A172 (cell line): ENCODE measurements at places on chromosomes 1 and 21. TPM values are rescaled to one million over a fixed set of nuclear protein-coding genes. Genes with fewer than 3 reads are reported as not detected.

Gene TMEM35B
- total RNA-seq = 19.7 and 30.6 TPM in 2 replicates

Gene CHI3L2
- 0.48 and 2.5 TPM in 2 replicates for total RNA-seq

Gene IL20
- not detected in 2 replicates for total RNA-seq

Gene GOLT1A
- total RNA-seq = 0.19 TPM in 1 of 2 replicates, not detected in the other

Gene XCL2
- not detected in 2 replicates for total RNA-seq

Gene UBE2U
- not detected in 2 replicates for total RNA-seq

Gene PLPP3
- total RNA-seq = 2.8 and 5.9 TPM in 2 replicates

Gene SERPINC1
- total RNA-seq = not detected in 2 replicates

Gene S100A16
- total RNA-seq = 726 and 852 TPM in 2 replicates

Gene SLC22A15
- 1.3 and 4.3 TPM in 2 replicates for total RNA-seq

Gene TNFRSF14
- total RNA-seq = 0.05 and 0.10 TPM in 2 replicates

Gene SERTAD4
- total RNA-seq = 8.0 and 12.8 TPM in 2 replicates

Gene LRRC71
- total RNA-seq = not detected in 2 replicates

Gene ADAMTS1
- total RNA-seq = 3.7 and 7.7 TPM in 2 replicates

Gene CATSPERE
- total RNA-seq = 0.09 TPM in 1 of 2 replicates, not detected in the other

Gene C1orf56
- total RNA-seq = 3.7 and 6.9 TPM in 2 replicates

Gene HCRTR1
- total RNA-seq = not detected in 2 replicates

Gene TNFRSF25
- total RNA-seq = 5.1 and 6.2 TPM in 2 replicates

Gene PRDM16
- total RNA-seq = 0.84 and 1.5 TPM in 2 replicates

Gene CCDC190
- not detected in 2 replicates for total RNA-seq

Gene KIF14
- total RNA-seq = 32.0 and 36.1 TPM in 2 replicates

Gene C8B
- not detected in 2 replicates for total RNA-seq

Gene ADAR
- total RNA-seq = 110 and 119 TPM in 2 replicates

Gene SGIP1
- 0.34 TPM in 1 of 2 replicates, not detected in the other for total RNA-seq

Gene C1QB
- total RNA-seq = not detected in 2 replicates

Gene COL6A2
- 163 and 221 TPM in 2 replicates for total RNA-seq
